ENCODE measurements at places on chromosomes 4 and X. TPM values are rescaled to one million over a fixed set of nuclear protein-coding genes. Genes with fewer than 3 reads are reported as not detected.

CEP135 gene
- 2.0 TPM for polyA plus RNA-seq

APBB2 gene
- polyA plus RNA-seq: 58.7 TPM

PNMA6A gene
- 3.2 TPM for polyA plus RNA-seq

CYLC1 gene
- polyA plus RNA-seq: not detected

SLC35A2 gene
- 48.3 TPM for polyA plus RNA-seq

RBM46 gene
- polyA plus RNA-seq: 0.12 TPM

IL2 gene
- polyA plus RNA-seq: not detected

PABPC1L2B gene
- 1.5 TPM for polyA plus RNA-seq

BEND2 gene
- polyA plus RNA-seq: not detected

MAGEA11 gene
- polyA plus RNA-seq: not detected

GPR101 gene
- polyA plus RNA-seq: not detected

PRSS48 gene
- not detected for polyA plus RNA-seq

NEK1 gene
- 3.9 TPM for polyA plus RNA-seq

EGFL6 gene
- polyA plus RNA-seq: 1.1 TPM

PF4V1 gene
- polyA plus RNA-seq: not detected

OTUD6A gene
- 0.09 TPM for polyA plus RNA-seq

COL4A5 gene
- 30.2 TPM for polyA plus RNA-seq

FOXR2 gene
- not detected for polyA plus RNA-seq

ARR3 gene
- polyA plus RNA-seq: not detected

MAGEC2 gene
- not detected for polyA plus RNA-seq

HERC5 gene
- polyA plus RNA-seq: 6.6 TPM

PDCL2 gene
- polyA plus RNA-seq: not detected

SHROOM3 gene
- 15.8 TPM for polyA plus RNA-seq

PLP1 gene
- 218 TPM for polyA plus RNA-seq

CXCL5 gene
- 8.5 TPM for polyA plus RNA-seq

JAKMIP1 gene
- 2.5 TPM for polyA plus RNA-seq

ADH4 gene
- not detected for polyA plus RNA-seq

KANTR gene
- polyA plus RNA-seq: 7.7 TPM

CHRNA9 gene
- 3.3 TPM for polyA plus RNA-seq

CHRDL1 gene
- polyA plus RNA-seq: 5.6 TPM

ENPEP gene
- 0.09 TPM for polyA plus RNA-seq

MRFAP1L1 gene
- 21.3 TPM for polyA plus RNA-seq

SAGE1 gene
- polyA plus RNA-seq: not detected

CCKAR gene
- not detected for polyA plus RNA-seq

PLS3 gene
- 107 TPM for polyA plus RNA-seq

P2RY4 gene
- 0.38 TPM for polyA plus RNA-seq

STAP1 gene
- not detected for polyA plus RNA-seq

C4orf50 gene
- 0.16 TPM for polyA plus RNA-seq

DNASE1L1 gene
- polyA plus RNA-seq: 30.0 TPM

GPRIN3 gene
- polyA plus RNA-seq: 0.16 TPM

LRIT3 gene
- 0.11 TPM for polyA plus RNA-seq

HADH gene
- polyA plus RNA-seq: 32.4 TPM

UPF3B gene
- 3.9 TPM for polyA plus RNA-seq

CT45A5 gene
- not detected for polyA plus RNA-seq

PFKFB1 gene
- 0.26 TPM for polyA plus RNA-seq

WAS gene
- polyA plus RNA-seq: 0.65 TPM

ATP8A1 gene
- 3.7 TPM for polyA plus RNA-seq

AFF2 gene
- polyA plus RNA-seq: 2.0 TPM

SPIN2B gene
- 7.4 TPM for polyA plus RNA-seq

RIBC1 gene
- 0.46 TPM for polyA plus RNA-seq

ETDB gene
- polyA plus RNA-seq: not detected

PABPC5 gene
- 0.16 TPM for polyA plus RNA-seq

IQCM gene
- polyA plus RNA-seq: not detected

RXFP1 gene
- polyA plus RNA-seq: 0.13 TPM

PCDH7 gene
- polyA plus RNA-seq: 3.1 TPM

TRIM61 gene
- 0.05 TPM for polyA plus RNA-seq

MAGEC1 gene
- not detected for polyA plus RNA-seq

MAOA gene
- polyA plus RNA-seq: 2.6 TPM
